Activated gamma-delta T cell treated with Interleukin-2 at 50 U/mL for 16 hours (primary cell): ENCODE measurements at places on chromosomes 7 and 10.

DNA sequence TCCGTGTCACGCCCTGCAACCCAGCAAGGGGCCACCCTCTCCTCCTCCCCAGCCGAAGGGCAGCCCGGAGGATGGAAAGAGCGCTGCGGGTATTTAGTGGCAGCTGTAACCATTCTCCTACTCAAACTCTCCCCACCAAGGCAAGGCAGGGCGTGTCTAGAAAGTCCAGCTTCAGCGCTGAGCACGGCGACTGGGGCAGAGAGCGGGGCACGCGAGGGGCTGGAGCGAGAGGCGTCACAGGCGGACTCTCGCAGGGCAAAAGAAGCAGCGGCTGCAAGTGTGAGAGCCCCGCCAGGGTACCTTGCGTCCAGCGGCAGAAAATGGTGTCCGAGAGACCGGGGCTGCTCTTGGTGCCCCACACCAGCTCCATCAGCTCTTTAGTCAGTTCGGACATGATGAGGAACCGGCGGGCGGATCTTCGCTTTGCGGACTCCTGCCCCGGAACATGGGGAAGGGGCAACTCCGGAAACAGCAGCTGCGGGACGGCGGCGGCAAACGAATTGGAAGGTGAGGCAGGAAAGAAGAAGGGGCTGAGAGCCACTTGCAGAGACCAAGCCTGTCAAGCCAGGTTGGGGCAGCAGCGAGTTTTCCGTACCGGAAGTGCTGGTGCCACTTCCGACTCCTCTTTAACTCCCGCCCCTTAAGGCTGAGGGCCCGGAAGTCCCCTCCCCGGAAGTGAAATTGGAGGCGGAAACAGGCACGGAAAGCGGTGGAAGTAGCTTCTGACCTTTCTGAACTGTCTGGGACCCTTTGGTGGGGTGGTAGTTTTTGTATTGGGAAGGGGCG lies at the start of gene MINDY3:
TSS of gene MINDY3 (minus strand) at position 602 of the 786 bp plus-strand sequence. CDS start at position 394, 208 bp downstream.
- DNase-seq = peak; percentile 83

GRCh38 chr7:92161271-92161670 lies 17.7 kb downstream of the LRRD1 start:
- no peak for DNase-seq

DNA sequence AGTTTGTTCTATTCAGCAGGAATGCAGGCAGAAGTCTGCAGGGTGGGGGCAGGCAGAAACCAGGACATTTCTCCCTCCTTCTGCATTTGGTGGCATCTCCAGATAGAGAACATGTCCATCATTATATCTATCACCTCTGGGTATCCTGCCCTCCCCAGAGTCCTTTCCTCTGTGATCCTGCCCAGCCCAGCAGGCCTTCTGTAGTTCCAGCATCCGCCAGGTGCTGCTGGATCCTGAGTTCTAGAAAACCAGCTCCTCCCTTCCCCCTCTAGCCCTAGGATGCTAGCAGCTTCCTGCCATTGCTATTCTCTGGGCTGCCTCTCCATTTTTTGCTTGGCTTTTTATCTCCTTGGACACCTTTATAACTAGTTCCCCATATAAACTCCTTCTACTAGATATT lies 180.3 kb downstream of the KCNMA1 start:
- DNase-seq = no peak

DNA sequence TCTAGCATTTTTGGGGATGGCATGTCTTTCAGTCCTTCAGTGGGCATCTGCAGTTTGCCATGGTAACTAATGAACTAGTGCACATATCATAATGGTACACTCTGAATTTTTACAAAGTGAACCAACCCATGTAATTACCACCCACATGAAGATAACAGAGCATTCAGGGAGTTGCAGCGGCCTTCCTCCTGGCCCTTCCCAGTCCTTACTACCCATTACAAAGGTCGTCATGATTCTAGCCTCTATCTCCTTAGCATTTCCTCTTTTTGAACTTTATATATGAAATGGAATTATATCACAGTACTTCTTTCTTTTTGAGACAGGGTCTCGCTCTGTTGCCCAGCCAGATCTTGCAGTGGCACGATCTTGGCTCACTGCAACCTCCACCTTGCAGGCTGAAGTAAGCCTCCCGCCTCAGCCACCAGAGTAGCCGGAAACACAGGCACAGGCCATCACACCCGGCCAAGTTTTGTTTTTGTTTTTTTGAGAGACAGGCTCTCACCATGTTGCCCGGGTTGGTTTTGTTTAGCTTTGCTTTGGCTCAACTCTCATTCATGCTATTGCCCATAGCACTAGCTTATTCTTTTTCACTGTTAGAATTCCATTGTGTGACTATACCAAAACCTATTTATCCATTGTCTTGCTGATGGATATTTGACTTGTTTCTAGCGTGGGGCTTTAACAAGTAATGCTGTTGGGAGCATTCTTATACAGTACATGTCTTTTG lies 79.2 kb downstream of the APBB1IP start:
- no peak for DNase-seq
